NCI-H2171 (cell line): ENCODE measurements at places on chromosomes 13 and 19.

GRCh38 chr13:39415008-39415802 is 187.8 kb downstream of the LHFPL6 start:
- DNase-seq = no peak

DNA sequence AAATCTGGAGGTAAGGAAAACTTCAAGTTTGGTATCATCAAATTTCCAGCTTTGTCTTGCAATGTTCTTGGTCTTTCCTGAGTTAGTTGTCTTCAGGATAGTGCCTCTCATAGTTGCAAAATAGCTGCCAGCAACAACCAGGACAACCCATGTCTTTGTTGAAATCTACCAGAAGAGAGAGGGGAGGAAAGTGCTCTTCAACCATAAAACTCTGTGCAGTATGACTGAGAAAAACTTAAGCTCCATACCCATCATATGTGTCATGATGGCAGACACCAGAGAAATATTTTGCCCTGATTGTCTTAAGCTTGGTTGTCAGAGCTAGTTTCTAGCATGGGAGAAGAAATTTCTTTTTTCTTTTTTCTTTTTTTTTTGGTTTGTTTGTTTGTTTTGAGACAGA is 103.3 kb downstream of the SPRY2 start:
- no peak for DNase-seq

- no peak for DNase-seq
These were observed 128.3 kb downstream of the KLF5 start for GRCh38 chr13:73187106-73187505.

GRCh38 chr13:34458756-34459715 is 483.0 kb upstream of the NBEA start:
- no peak for DNase-seq

DNA sequence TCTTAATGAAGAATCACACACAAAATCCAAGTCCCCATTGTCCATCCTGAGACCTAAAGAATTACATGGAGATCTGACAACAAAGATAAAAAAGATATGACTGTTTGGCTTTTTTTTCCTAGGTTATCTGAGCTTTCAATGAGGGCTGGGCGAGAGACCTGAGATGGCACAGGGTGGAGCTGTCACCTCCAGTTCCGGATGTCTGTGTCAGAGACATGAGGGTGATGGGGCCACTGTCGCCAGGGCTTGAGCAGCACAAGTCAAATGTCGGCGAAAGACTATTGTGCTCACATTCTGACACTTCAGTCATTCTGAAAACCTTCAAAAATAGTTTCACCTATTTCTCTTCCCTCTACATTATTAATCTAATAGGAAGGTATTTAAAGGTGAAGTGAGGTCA is 65.7 kb downstream of the SLC7A1 start:
- no peak for DNase-seq

DNA sequence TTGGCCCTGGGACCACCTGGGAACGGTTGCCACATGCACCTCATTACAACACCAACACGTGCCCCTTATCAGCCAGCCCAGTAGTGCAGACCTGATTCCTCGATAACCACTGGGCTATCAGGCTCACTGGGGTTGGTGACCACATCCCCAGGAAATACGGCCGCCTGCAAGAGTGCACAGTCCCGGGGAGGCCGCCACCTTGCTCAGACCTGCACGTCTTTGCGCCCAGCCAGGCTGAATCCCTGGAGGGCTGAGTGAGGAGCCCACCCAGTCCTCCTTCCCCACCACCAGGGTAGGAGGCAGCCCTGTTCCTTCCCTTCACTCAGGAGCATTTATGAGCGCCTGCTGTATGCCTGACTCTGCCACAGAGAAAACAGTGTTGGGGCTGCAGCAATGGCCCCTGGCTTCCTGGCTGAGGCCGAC is 67.8 kb downstream of the CEBPG start:
- no peak for DNase-seq

DNA sequence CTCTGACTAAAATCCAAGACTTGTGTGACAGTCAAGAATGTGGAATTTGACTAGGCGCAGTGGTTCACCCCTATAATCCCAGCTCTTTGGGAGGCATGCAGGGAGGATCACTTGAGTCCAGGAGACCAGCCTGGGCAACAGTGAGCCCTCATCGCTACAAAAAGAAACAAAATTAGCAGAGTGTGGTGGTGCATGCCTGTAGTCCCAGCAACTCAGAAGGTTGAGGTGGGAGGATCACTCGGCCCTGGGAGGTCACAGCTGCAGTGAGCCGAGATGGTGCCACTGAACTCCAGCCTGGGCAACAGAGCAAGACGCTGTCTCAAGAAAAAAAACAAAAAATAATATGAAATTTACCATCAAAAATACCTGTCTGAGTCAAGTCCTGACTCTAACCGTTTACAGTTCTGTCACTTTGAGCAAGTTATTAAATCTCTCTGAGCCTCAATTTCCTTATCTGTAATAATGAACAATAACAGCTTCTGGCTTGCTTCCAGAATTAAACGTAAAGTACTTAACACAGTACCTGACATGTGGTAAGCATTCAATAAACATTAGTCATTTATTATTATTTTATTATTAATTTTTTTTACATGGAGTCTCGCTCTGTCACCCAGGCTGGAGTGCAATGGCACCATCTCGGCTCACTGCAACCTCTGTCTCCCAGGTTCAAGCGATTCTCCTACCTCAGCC is 204.6 kb upstream of the TSC22D1 start:
- DNase-seq = no peak

- DNase-seq = no peak
These were observed 238.0 kb downstream of the NBEA start for GRCh38 chr13:35179920-35180663.

- DNase-seq = no peak
These were observed 160.5 kb downstream of the OLFM4 start for GRCh38 chr13:53189162-53189561.

GRCh38 chr13:20254076-20254475 is 22.0 kb upstream of the GJB6 start:
- no peak for DNase-seq

DNA sequence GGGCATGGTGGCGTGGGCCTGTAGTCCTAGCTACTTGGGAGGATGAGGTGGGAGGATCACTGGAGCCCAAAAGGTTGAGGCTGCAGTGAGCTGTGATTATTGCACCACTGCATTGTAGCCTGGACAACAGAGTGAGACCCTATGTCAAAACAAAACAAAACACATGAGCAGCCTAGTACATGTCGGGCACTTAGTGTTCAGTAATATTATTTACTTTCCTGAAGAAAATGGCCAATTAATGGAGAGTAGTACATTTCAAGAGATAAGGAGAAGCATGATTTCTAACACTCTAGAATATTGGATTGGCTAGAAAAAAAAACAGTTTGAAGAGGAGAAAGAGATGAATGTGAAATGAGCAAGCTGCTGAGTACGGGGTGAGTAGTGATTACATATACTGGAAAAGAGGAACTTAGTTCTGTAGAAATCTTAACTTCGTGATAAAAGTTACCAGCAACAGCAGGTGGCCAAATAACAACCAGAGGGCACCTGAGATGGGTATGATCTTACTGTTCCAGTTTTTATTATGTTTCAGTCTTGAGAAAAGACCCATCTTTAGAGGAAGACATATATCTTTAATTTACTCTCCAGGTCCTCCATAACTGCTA is 36.2 kb downstream of the SPATA13 start:
- no peak for DNase-seq

DNA sequence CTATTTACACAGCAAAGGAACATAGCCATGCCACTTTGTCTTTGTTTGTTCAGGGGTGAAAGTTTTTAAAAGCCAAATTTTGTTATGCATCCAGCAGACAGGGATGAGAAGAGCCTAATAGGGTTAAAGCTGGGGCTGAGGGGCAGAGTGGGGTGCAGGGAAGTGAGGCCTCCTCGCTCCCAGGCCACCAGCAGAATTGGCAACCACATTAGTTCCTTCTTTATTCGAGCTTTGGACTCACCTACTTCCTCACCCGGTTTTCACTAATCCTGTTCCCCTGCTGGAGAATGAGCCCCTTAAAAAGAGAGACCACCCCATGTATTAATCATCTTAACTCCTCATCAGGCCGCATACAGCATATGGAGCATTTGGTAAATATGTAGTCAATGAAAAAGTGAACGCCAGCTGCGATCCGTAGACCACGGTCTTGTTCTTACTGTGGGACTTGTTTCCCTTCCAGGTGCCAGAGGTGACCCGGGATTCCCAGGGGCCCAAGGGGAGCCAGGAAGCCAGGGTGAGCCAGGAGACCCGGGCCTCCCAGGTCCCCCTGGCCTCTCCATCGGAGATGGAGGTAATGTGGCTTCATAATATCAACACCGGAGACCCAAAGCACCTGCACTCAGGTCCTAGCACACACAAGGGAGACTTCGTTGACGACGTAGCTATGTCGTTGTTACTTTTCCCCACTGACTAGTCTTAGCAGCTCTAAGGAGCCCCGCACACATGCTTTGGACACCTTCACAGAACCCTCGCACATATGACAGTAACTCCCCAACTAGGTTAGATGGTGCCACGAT is 112.1 kb downstream of the RAB20 start:
- DNase-seq = no peak

DNA sequence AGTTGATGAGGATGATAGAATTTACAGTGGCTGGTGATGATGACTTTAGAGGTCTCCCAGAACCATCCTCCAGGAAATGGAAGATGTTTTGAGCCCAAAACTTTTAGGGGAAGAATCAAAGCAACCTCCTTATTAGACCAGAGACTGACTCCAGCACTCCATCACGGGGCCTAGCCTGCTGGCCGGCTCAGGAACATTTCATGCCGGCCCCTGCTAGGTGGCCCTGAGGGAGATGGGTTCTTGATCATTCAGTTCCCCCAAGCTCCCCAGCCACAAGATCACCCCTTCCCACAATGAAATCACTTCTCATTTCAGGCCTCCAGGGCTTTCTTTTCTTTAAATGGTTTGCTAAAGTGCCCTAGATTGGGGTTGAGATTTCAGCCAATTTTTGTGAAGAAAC is 79.7 kb upstream of the SIAH3 start:
- DNase-seq = no peak

- no peak for DNase-seq
These were observed 56.5 kb downstream of the INTS6 start for GRCh38 chr13:51396352-51396751.

GRCh38 chr19:45271735-45272108 is 20.7 kb downstream of the MARK4 start:
- DNase-seq = no peak

DNA sequence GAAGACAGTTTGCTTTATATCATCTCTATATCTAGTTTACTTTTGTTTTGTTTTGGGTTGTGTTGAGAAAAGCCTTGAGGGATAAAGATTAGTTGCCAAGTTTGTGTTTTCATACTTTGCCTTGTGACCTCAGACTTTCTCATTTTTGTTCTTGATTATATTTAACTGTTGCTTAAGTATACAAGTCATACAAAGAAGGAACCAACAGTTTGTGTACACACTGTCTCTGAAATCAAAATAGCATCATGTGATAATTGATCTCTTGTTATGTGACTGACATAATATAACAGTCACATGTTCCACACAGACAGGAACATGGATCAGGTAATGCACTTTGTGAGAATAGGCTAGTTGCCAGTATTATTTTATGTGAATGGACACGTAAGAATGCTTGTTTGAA is 70.8 kb downstream of the SHISA2 start:
- no peak for DNase-seq

- no peak for DNase-seq
These were observed 3.6 kb downstream of the ADGRE1 start for GRCh38 chr19:6890938-6891337.

GRCh38 chr19:30781519-30781918 is 409.3 kb downstream of the ZNF536 start:
- no peak for DNase-seq
